ENCODE measurements at places on chromosomes 6 and 20.

DNA sequence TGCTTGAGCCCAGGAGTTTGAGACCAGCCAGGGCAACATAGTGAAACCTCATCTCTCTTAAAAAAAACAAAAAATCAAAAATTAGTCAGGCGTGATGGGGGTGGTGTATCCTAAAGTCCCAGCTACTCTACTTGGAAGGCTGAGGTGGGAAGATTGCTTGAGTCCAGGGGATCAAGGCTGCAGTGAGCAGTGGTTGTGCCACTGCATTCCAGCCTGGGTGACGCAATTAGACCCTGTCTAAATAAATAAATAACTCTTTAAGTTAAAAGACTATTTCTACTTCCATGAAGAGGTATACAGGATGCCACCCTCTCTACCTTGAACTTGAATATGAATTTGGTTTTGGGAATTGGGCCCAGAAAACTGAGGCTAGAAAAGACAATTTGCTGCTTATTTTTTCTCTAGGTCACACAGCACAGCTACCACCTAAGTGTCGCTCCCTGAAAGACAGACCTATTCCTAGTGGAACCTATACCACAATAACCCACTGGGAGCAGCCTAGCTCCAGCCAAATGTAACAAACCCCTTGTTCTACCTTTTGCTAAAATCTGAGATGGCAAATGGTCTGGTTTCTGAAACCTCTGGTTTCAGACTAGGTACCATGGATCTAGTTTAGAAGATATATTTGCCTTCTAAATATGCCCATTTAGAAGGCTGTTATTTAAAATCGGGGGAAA, 35.2 kb downstream of the HMGCLL1 start:
- DNase-seq, result no peak

GRCh38 chr6:105601541-105602236, 198.8 kb upstream of the PREP start:
- DNase-seq, result peak; percentile 34

GRCh38 chr20:4797275-4797674, 75.6 kb downstream of the PRND start:
- DNase-seq, result no peak

GRCh38 chr6:46473881-46474280, 17.4 kb downstream of the RCAN2 start:
- no peak for DNase-seq

DNA sequence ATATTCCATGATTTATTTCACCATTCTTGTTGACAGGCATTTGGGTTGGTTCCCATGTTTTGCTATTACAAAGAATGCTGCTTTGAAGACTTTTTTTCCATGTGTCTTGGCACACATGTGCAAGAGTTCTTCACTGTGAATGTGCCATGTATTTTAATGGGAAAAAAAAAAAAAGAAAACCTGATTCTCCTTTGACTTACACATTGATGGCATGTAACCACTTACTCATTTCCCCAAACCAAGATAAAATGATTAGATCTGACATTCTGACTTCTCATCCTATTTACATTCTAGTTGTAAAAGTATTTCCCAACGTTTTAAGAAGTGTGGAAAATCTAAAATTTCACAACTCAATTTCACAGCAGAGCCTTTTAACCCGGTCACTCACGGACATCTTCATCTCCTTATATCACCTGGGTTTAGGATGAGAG, 4.4 kb downstream of the CAP2 start:
- DNase-seq, result no peak

DNA sequence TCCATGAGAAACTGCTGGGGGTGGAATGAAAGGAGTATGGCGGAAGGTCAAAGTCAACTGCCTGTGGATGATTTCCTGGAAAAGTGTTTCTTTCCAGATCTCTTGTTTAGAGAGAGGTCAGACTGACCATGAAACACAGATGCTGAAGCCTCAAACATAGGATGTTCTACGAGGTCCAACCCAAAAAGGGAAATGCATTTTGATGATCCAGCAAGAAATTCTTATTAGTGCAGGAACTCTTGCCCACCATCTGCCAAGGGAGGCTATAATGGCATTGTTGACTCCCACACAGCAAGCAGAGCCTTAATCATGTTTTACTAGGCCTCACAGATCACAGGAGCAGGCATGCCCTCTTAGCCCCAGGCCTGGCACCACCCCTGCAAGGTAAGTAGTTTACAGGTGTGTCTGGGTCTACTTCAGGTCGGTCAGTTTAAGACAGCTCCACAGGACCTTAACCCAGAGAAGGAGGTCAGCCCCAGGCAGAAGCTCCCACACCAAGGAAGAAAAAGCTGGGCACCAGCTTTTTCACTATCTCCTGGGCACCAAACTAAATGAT, 67.6 kb upstream of the CNKSR3 start:
- no peak for DNase-seq

GRCh38 chr6:31114970-31115849, 610 bp downstream of the PSORS1C1 start:
- DNase-seq, result no peak

GRCh38 chr6:66638099-66638498, 931.1 kb upstream of the EYS start:
- no peak for DNase-seq

DNA sequence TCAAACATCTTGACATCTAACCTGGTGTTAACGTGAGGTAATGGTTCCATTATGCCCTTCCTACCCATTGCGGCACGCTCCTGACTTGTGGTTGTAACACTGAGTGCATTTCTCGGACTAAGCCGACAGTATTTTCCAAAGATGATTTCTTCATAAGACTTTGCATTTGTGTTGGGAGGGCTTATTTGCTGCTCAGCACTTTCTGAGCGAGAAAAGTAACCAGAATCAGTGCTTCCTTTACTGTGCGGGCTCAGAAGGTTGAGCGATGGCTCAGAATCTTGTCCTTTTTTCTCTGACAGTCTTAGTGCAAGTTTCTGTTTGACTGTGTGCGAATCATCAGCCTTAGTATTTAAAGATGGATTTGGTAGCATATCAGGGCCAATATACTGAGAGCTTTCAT, 171.7 kb downstream of the HIVEP2 start:
- peak; percentile 20 for DNase-seq

DNA sequence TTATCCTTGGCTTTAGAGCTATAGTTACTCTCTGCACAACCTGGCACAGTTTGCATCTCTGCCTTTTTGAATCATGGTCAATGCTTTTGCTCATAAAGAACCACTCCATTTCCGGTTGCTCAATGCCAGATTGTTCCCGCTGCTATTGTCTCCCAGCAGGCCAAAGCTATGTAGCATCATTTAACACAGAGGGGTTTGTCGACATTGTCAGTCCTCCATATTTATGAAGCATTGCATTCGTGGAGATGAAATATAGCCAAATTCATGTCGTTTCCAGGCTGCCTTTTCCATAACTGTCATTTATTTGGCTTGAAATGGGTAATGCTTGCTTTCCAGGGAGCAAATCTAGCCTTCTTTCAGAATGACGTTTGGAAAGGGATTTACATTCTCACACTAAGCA, 598.8 kb downstream of the EPHA7 start:
- DNase-seq, result no peak

DNA sequence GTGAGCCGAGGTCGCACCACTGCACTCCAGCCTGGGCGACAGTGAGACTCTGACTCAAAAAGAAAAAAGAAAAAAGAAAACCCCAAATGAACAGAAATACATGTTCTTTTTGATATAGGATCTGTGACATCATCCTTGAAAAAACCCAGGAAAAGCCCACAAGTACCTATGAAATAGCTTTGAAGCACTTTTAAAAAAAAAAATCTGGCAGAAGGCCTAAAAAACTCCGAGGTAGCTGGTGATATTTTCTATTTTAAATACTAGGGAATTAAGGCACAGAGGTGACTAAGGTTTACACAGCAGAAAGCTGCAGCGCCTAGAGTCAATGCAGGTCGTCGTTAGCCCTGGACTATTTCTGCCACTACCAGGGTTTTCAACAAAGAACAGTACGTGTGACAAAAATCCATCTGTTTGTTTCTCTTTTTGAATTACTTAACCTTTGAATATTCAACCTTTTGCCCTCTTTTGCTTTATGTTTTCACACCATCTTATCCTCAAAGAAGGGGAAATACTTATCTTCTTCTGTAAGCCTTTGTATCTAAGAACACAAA, 39.4 kb upstream of the EEF1A1 start:
- DNase-seq, result no peak

- DNase-seq, result no peak
These were observed 23.5 kb downstream of the PPP1R3G start for GRCh38 chr6:5108536-5109150.

DNA sequence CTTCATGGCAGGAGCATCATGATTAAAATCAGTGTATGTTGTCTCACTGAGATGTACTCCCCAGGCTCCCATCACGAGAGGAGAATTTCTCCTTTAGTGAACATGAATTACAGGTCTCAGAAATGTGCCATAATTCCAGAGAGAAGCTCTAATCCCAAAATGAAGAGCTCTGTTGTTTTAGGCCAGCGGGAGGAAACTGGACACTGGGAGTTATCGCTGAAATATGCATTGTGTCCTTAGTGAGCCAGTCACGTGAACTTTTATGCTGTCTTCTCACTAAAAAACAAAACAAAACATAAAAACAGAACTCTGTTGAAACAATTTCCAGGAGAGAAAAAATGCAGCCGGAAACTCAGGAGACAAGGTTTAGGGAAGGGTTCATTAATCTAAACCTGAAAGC, 315.7 kb upstream of the NT5E start:
- DNase-seq, result no peak

- DNase-seq, result no peak
These were observed 569.2 kb downstream of the TFAP2B start for GRCh38 chr6:51387907-51388306.

GRCh38 chr20:61397790-61398189, 145.7 kb downstream of the CDH4 start:
- no peak for DNase-seq

GRCh38 chr6:26175428-26176181, 88.4 kb downstream of the HFE start:
- DNase-seq, result no peak

DNA sequence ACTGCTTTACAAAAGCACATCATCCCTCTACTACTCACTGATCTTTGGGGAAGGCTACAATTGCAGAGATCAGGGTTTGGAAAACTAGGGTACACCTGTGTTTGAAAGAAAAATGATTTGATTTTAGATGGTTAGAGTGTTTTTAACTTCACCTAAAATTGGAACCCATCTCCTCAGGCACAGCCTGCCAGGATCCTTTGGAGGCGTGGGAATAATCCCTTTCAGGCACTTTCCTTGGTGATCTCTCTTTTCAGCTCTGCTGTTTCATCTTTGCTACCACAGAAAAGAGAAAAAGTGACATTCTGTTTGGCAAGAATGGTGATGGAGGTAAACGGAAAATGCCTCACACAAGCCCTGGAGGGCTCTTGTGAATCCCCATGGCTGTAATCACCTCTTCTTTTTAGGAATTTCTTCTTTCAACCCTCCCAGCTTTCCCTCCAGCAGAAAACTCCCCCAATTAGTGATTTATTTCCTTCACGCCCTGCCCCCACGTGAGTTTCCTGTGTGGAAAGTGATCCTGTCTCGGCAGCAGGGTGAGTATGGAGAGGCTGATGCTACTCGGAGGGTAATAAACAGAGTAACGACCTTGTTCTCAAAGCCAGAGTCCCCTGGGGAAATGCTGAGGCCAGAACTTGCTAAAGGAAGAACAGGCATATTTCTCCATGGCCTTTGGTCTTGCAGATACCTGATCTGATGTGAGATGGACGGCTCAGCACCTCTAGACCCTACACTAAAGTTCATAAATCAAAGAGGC, 9.2 kb downstream of the KCNG1 start:
- no peak for DNase-seq

DNA sequence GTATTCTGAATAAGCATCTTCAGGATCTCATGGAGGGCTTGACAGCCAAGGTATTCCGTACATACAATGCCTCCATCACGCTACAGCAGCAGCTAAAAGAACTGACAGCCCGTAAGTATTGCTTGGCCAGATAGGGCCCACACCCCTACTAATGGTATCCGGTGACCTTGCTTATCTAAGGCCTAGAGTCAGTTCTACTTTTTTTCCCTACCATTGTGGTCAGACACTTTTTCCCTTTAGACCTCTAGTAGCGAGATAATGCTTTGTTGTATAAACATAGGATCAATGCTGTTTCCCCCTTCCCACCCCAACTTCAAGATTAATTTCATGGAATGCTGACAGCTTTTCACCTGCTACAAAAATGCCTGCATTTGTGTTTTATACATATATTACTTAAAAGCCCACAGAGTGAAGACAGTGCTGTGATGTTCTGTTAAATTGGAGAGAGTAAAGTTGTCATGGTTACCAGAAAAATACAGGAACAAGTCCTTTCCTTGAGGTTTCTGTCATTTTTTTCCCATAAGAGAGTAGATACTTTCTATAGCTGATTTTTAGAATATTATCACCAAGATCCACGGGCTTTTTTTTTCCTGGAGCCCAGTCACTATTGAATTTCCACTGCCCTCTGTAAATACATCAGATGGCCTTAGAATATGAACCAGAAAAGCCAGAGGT, 20.9 kb upstream of the PLCG1 start:
- DNase-seq, result no peak

DNA sequence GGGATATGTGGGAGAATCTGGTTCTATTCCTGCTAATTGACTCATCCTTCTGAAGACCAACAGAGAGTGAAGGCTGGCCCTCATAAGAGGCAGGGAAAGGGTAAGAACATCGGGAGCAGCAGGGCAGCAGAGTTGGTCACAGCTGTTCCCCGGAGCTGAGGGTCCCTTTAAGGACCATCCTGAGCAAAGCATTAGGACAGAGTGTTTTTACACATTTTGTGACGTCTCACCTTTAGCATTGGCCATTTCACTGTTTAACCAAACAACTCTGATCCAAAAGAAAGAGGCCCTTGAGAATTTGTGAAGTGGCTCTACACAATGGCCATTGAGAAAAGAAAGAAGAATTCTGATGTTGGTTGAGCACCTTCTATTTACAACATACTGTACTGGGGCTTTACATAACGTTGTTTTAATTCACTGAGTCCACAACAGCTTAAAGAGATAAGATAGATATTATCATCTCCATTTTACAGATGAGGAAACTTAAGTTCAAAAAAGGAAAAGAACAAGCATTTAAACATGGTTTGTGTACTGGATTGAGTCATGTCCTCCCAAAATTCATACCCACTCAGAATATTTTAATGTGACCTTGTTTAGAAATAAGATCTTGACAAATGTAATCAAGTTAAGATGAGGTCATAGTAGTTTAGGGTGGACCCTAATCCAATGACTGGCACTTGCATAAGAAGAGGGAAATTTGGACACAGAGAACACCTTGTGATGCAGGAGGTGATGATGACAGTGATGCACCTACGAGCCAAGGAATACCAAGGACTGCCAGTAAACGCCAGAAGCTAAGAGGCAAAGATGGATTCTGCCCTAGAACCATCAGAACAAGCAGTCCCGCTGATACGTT, 62.0 kb downstream of the VGLL2 start:
- DNase-seq, result no peak

DNA sequence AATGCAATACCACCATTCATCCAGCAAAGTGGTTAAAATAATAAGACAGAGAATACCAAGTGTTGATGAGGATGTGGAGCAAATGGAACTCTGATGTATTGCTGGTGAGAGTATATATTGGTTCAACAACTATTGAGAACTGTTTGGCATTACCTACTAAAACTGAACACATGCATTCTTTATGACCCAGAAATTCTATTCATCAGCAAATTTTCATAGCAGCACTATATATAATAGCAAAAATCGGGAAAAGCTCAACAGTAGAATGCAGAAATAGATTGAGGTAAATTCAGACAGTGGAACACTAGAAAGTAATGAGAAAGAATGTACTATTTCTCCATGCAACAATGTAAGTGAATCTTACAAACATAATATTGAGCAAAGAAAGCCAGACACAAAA, 62.2 kb upstream of the FOXP4 start:
- no peak for DNase-seq

Data from stimulated activated CD4-positive, alpha-beta T cell treated with anti-CD3 and anti-CD28 coated beads, Interleukin-15, amount 100 ng/mL, for 48 hours (primary cell).